ENCODE measurements at places on chromosomes 2 and 18.

- no peak for DNase-seq
These were observed 370.7 kb upstream of the MEX3C start for GRCh38 chr18:51568151-51568550.

- DNase-seq = no peak
These were observed 193.4 kb downstream of the NBAS start for GRCh38 chr2:15367715-15368114.

DNA sequence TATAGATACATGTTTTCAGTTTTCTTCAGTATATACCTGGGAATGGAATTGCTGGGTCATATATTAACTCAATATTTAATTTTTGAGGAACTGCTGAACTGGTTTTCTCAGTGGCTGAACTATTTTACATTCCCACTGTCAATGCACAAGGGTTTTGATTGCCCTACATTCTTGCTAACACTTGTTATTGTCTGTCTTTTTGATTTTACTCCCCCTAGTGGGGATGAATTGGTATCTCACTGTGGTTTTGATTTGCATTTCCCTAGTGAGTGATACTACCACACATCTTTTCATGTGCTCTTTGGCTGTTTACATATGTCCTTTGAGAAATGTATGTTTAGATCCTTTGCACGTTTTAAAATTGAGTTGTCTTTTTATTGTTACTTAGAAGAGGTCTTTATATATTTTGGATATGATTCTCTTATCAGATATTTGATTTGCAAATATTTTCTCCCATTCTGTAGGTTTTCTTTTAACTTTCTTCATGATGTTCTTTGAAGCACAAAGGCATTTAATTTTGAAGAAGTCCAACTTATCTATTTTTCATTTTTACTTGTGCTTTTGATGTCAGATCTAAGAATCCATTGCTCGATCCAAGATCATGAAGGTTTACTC is 36.2 kb downstream of the ASB1 start:
- DNase-seq = peak; percentile 72

DNA sequence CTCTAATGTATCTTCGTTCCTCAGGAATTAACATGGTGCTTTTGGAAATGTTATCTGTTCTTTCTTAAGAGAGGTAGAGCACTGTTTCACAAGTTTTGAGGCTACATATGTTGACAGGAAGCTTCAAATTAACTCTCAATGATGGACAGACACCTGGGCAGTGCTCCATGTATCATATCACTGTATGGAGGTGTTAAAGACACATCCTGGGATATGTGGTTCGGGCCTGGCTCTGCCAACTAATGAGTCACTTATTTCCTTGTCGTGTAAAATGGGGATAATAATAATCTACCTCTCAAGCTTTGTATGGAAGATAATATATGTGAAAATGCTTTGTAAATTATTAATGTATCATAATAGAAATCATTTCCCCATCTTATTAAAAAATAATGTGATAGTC is 90.2 kb downstream of the PARD3B start:
- DNase-seq = no peak

DNA sequence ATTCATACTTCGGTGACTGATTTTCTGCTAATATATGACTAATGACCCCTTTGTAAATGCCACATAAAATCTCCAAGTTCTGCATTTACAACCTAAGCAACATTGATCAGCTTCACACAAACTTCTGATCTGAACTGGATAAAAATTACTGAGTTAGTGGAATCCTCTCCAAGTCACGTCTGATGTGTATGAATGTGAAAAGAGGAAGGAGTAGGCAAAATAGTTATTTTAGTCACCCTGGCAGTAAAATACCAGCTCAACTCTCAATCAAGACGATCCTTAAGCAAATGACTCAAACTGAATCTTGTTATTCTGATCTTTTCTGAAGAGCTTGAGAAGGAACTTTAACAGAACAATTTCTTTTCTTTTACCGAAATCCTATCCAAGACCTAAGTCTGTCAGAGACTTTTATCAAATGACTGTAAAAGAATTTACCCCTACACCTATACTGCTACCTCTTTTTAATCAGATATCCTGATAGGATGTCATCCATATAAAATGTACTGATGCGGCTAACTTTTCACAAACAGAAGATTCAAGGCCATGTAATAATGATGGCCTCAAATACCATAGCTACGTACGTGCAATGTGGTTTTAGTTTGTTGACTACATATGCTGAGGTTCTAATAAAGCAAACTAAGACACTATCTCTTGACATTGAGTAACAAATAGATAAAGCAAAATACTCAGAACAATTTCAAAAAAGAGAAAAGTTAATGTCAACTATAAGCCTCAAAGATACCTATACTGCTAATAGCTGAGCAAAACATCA is 23.7 kb downstream of the CUL3 start:
- no peak for DNase-seq

DNA sequence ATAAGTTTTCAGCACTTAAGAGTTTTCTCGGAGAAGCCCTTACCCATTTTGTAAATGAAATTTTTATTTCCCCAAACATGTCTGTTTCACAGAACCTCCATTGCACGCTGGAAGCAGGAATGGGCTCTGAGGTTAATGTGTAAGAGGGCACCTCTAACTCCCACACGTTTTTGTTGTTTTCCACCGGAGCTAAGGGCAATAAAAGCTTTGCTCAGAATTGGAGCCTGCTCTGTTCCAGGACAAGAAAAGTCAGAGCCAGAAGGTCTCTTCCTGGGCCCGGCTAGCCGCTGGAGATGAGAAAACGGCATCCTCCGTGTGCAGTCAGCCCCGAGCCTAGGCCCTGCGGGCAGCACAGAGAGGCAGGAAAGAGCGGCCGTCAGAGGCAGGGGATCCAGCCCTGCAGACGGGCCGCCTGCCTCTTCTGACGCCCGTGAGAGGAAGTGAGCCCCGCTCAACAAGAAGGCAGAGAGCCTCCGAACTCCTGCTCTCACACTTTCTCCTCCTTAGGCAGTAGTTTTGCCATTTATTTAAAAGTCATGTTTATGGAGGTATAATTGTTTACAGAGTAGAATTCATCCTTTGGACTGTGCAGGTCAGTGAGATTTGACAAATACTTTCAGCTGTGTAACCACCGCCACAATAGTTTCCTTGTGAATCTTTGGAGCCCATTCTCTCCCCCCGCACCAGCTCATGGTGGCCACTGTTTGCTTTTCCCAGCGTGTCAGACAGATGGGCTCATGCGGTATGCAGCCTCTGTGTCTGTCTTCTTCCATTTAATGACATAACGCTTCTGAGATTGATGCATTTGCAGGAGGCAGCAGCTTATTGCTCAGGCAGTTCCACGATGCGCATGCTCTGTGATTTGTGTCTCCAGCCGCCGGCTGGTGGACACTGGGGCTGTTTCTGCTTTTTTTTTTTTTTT is 117.3 kb downstream of the GALR1 start:
- DNase-seq = peak; percentile 94

DNA sequence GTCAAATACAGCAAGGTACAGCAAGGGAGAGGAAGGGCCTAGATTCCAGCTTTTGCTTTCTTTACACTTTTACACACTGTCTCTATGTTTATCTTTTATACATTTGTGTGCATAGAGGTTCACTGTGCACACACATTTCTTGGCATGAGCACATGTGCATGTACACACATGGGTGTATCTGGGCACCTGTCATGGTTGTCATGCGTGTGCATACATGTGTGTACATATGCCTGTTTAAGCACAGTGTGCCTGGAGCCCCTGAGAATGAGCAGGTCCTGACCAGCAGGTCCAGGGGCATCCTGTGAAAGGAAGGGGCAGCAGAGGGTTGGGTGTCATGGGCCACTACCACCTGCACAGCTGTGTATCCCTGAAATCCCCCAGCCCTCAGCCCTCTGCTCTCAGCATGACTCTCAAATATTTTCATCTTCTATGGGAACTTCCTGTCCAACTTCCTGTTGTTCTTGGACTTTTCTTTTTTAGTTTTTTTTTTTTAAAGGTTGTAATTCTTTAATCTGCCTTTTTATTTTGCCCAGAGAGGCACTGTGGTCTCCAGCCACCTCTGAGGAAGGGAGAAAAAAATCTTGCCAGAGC is 97.0 kb upstream of the EPAS1 start:
- no peak for DNase-seq

DNA sequence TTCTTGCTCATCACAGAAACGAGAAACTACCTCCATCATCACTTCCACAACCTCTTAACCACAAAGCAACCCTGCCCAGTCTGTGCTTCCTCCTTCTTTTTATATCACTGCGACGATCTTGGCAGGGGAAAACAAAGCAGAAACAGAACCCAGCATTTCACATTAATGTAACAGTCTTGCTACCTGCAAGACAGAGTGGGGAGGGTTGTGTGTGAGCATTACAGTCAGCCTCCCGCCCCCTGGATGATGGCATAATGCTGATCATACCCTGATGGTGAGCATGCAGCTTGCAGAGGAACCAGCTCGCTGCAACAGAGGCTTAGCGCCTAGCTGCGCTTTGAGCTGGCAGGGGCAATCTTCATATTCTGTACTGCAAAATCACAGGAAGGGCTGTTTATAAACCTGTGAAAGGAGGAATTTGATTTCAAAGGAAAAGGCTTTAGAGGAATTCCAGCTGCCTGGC is 376.1 kb downstream of the IRS1 start:
- DNase-seq = no peak

DNA sequence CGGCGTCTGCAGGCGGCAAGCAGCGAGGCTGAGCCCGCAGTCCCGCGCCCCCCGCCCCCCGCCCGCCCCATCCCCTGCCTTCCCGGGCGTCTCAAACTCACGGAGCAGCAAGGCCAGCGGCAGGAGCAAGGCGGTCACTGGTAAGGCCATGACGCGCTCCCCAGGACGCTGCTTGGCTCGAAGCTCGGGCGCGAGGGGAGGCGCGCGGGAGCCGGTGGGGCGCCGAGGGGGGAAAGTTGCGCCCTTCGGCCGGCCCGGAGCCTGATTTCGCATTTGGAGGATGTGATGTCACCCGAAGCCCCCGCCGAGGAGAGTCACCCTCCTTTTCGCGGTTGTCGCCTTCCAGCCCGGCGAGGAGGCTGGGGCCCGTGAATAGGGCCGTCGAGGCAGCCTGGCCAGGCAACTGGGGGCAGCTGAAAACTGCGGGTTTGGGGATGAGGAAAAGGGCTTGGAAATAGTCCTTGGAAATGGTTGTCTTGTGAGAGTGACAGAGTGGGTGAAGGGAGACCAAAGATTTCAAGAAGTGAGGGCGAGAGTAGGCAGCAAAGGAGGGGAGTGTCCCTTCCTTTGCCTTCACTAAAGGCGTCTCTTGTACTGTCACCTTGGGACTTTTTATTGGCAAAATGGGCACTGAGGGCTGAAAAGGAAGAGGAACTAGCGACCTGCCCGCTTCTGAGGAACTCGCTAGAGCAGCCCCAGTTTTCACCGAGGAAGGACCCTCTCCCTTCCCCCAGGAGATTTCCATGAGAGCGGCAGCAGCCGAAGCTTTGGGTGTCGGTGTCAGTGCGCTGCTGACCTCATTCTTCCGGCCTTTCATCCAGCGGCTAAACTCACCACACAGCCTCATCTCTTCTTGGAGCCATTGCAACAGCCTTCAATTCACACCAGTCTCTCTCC is at the start of gene CD8A:
CD8A (minus strand) TSS at position 238 of the 897 bp plus-strand sequence; CDS start at position 150, 88 bp downstream.
- DNase-seq = no peak

- DNase-seq = no peak
These were observed 48.3 kb upstream of the NRP2 start for GRCh38 chr2:205633994-205634393.

DNA sequence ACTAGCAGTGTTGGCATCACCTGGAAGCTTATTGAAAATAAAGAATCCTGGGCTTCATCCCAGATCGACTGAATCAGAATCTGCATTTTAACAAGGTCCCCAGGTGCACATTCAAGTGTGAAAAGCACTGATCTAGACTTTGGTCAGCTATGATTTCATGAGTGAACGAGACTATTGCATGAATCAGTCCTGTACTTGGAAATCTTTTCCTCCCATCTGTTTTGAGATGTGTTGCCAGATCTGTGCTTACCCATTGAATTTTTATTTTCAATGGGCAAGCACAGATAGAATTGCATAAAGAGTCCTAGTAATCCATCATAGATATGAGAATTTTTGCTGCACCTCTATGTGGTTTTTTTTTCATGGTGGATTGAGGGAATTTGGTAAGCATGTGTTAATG is 64.0 kb downstream of the PMS1 start:
- DNase-seq = no peak

- no peak for DNase-seq
These were observed 109.6 kb upstream of the SLC14A2 start for GRCh38 chr18:45505497-45506206.

Data from SHP77 (cell line).